Activated CD4-positive, alpha-beta T cell treated with anti-CD3 and anti-CD28 coated beads for 4 hours (primary cell): ENCODE measurements at places on chromosomes 1 and 21.

- no peak for DNase-seq
Measured at GRCh38 chr1:44636083-44636687, 38.1 kb downstream of the TMEM53 start.

DNA sequence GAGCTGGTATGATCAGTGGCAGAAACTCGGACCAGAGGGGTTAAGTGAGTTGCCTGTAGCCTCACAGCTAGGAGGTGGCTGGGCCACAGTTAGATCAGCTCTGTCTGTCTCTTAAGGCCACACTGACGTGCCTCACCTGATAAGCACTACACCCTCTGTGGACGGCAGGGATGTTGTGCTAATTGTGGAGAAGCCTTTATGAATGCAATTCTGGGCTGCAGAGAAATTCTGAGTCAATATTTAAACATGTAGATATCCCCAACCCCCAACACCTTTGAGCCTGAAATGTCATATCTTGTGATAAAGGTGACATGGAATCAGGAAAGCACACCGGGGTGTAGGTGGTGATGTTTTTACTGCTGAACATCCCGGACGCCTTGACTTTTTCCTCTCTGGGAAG lies 88.3 kb downstream of the KCNJ6 start:
- no peak for DNase-seq

- DNase-seq, result no peak
Measured at GRCh38 chr1:52574594-52574993, 21.7 kb upstream of the TUT4 start.

DNA sequence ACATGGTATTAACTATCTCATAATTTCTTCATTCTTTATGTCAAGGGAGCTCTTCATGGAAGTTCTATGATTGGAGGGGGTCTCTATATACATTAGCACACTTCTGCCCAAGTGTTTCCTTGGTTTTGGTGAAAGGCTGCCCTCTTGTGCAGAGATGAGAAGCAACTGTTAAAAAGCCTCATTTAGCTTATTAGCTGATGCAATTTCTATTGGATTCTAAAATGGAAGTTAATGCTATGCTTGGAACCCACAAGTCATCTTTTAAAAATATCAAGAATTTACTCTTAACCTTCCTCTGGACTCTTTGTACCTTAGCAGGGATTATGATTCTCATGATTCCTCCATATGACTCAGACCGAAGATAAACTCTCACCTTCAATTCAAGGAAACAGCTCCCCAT lies 328.9 kb downstream of the PTBP2 start:
- DNase-seq, result no peak

- DNase-seq, result no peak
Measured at GRCh38 chr1:4768553-4768952, 114.1 kb downstream of the AJAP1 start.

GRCh38 chr21:34276711-34277425 lies 86.9 kb upstream of the KCNE2 start:
- DNase-seq, result no peak

DNA sequence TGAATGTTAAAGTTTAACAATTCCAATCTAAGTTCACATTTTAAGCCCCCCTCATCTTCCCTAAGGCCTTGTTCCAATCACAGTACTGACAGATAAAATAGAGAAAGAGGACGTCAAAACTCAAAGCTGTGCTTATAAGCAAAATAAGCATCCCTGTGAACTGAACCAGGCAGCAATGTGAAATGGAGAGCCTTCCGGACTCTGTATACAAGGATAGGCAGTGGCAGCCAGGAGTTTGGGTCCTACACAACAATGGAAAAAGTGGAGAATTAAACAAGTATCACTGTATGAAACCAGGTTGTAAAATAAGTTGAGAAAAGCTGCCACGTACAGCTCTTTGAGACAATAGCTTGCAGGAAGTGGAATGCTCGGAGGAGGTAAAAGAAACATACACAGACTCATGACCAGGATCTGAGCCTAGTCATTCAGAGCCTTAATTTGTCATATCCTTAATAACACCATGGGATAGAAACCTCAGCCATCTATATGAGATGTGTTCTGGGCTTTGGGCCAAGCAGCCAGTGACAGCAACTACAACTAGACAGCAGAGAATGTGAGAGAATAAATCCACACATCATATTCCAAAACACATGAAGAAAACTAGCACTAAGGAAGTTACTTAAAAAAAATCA lies 55.2 kb upstream of the PALMD start:
- no peak for DNase-seq

DNA sequence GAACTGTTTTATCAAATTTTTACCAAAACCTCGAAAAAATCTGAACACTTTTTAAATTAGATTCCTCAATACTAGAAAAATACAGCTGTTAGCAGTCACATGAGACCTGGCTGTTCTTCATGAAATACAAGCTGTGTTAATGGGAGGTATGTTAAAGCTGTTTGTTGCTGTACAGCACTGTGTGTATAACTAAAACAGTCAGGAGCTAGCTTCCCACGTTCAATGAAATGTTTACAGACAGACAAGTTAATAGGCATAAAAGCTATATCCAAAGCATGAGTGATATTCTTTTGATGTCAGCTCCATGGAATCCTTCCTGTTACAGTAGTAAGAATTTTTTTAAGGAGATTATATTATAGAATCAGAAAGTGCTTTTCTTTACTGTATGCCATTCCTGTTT lies 223.2 kb upstream of the FOXD3 start:
- no peak for DNase-seq

DNA sequence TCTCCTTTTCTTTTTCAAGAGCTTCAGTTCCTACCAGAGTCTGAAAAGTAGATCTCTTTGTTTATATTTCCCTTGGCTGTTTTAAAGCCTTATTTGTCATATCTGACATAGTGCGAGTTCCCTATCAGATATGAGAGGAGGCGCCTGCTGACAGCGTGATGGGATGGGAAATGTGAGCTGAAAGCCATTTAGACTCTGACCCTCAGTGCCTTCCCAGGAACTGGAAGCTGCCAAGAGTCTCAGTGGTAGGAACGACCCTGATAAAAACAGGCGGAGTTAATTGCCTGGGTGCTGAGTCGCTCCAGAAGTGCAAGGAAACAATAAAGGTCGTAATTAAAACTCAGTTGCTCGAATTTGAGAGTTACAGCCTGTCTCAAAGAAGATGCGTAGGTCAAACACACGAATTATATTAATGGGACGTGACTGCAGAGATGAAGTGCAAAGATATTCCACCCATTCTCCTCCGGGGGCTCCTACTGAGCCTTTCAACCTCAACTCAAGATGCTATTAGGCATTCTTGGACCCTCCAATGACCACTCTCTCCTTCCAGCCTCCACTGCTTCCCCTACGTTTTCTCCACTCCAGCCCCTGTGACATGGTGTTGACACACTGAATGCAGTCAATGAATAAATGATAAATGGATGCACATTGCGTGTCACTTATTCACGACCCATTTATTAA lies 84.6 kb downstream of the KAZN start:
- DNase-seq, result no peak

DNA sequence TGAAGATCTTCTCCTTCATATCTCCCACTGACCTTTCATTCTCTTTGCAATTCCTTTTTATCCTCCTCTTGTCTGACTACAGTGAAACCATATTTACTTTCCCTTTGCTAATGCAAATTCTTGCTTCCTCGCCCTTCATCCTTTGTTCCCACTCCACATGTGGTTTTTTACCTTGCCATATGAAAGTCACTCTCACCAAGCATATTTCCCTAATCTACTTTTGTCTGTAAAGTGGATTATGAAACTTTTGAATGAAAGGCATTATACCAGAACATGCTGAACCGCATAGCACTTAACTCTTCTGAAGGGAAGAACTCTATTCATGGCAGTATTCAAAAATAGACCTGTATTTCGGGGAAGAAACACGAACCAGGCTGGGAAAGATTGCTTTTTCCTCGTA lies 8.0 kb upstream of the TMPRSS15 start:
- no peak for DNase-seq

DNA sequence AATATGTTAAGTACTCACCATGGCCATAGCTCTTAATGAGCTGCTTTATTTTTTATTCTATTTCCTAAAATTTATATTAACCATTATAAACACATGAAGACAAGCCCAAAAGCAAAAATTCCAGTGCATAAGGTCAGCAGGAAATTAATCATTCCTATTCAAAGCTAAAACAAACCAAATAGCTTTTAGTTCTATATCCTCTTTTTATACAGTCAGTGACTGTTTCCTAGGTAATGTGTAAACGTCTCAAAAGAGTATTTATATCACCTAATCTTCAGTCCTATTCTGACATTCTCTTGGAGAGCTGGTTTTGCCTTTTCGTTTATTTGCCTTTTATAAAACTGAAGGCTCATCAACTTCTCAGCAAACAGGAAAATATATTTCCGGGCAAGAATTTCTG lies 4.2 kb downstream of the GOLPH3L start:
- no peak for DNase-seq

GRCh38 chr1:157098519-157098918 lies 1.1 kb downstream of the ETV3L start:
- no peak for DNase-seq

- DNase-seq, result no peak
Measured at GRCh38 chr1:18009055-18009454, 98.5 kb upstream of the IGSF21 start.

- no peak for DNase-seq
Measured at GRCh38 chr1:70202173-70202758, 3.1 kb downstream of the LRRC40 start.

DNA sequence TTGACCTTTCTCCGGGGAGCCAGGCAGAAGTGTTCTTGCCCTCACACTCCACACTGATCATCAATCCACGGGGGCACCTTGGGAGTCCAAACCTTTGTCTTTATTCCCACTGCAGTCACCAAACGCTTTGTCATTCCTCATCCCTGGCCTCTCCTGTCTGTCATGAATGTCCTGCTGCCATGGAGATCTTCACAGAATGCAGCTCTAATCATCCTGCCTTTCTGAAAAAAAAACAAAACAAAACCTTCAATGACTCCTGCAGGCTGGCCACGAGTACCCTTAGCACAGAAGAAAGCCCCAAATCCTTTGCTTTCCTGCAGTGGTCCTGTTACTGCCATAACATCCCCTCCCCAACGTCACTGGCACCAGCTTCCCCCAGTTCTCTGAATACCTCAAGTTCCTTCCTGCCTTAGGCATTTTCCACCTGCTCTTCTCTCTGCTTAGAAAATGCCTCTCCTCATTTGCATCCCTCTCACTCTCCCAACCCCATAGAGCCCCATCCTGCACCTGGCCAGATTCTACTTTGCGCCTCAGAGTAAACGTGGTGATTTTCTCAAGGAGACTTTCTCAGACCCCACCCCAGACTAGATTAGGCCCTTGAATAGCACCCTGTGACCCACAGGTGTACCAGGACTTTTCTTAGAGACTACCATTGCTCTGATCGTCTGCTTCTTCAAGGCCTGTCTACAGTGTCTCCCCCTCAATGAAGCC lies 131.2 kb downstream of the AK5 start:
- no peak for DNase-seq

DNA sequence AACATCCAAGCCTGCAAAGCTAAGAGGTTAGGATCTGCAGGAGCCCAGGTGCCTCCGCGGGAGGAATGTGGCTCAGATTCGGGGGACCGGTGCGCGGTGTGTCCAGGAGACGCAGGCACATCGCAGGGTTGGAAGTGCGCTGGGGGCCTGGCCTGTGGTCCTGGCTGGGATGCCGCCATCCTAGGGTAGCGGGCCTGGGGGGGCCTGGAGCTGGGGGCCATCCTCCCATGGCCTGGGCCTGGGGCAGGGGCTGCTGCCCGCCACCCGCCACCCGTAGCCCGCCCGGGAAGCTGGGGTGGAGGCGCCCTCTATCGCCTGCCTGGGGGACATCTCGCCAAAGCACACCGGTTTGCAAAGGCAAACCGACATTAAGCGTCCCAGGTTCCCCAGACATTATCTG lies 170.6 kb upstream of the ARHGEF16 start:
- no peak for DNase-seq

DNA sequence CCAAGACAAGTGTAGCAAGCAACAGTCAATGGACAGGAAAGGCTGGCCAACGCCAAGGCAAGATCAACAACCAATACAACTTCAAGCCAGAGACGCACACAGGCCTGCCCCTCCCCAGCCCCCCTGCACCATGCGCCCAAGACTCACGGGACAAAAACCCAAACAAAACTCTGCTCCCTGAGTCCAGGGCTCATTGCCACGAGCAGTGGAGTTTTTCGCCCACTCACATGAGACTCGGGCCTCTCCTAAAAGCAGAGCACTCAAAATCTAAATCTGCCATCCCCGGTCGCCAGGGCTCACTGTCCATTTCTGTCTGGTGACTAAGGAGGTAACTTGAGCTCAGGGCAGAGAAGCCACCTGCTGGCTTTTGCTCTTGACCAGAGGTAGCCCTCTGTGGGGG lies 174.8 kb downstream of the CLIC6 start:
- no peak for DNase-seq

GRCh38 chr1:232635778-232636356 lies 5.9 kb upstream of the SIPA1L2 start:
- no peak for DNase-seq

DNA sequence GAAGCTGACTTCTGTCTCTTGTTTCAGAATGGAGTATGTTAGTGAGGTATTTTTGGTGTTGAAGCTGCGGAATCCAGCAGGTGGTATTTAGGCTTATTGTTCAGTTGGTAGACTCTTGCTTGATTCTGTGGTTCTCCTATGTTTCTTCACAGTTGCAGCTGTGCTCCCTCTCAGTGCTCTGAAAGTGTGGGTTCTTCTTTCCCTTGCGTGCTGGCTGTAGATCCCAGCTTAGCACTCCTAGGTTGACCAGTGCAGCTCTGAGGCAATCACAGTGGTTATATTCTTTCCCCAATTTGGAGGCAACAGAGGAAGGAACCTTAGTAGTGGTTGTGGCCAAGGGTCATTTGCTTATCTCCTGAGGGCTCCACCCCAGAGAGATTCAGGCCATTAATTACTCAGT lies 269.2 kb upstream of the NRIP1 start:
- DNase-seq, result no peak

GRCh38 chr1:212678456-212679410 lies 20.9 kb downstream of the BATF3 start:
- DNase-seq, result no peak

- DNase-seq, result no peak
Measured at GRCh38 chr1:90707363-90707710, 9.8 kb downstream of the BARHL2 start.

DNA sequence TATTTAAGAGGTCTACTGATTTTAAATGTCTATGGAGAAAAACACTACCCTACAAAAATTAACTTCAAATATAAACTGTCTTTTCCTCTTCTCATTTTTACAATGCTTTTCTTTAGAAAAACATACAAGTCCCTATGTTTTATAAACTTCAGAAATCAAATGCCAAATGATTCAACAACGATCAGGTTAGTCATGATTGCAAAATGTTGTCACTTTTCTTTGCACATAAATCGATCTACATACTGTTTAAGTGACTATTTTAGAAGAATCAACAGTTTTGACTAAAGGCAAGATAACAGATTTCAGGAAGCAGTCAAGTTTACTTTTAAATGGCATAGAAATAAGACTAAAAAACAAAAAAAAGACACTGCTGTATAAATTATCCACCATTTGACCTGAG lies 168.7 kb downstream of the GPATCH2 start:
- DNase-seq, result no peak

GRCh38 chr1:172184506-172185191 lies 235.8 kb upstream of the C1orf105 start:
- DNase-seq, result no peak

GRCh38 chr1:245870698-245871097 lies 636.4 kb downstream of the SMYD3 start:
- DNase-seq, result no peak

GRCh38 chr21:41777951-41778815 lies 11.3 kb upstream of the RIPK4 start:
- DNase-seq, result no peak
